ENCODE measurements at places on chromosomes 5 and 9.
A peak's percentile ranks its signal among the peaks of the same experiment; 100 is the strongest.

DNA sequence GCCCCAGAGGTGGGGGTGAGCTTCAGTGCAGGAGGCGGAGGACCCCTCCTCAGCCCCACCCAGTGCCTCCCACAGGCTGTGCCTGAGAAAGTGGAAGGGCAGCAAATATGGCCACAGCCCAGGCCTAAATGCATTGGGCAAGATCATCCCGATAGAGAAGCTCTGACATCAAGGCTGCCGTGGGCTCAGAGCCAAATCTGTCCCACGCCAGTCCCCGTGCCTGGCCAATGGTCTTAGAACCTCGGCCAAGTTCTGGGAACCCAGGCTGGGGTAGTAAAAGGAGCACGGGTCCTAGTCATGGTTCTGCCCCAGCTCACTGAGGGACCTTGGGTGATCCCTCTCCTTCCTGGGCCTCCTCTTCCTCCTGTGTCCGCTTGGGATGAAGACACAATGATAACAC lies 27.7 kb upstream of the TNIP1 start:
- no peak for DNase-seq

GRCh38 chr5:6708814-6709213 lies 4.4 kb upstream of the TENT4A start:
- no peak for DNase-seq

- peak; percentile 87 for DNase-seq
Observed at GRCh38 chr5:56233230-56233629, at the start of gene ANKRD55. ANKRD55 (minus strand) TSS chr5:56233330; CDS start chr5:56232913, 417 bp downstream.

DNA sequence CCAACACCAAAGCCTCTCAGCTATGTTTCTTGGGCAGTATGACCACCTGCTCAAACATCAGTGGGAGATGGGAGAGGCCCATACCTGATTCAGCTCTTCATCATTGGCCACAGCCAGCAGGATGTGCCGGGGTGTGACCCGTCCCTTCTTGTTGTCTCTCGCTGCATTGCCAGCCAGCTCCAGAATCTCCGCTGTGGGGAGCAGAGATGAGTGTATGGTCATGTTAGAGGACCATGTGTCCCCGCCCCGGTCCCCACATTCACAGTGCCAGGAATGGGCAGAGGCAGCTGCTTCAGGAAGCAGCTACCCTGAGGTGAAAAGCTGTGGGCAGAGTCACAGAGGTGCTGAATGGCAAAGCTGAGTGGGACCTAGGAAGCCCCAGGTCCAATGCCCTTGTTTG lies 29.1 kb downstream of the MACROH2A1 start:
- DNase-seq = no peak

DNA sequence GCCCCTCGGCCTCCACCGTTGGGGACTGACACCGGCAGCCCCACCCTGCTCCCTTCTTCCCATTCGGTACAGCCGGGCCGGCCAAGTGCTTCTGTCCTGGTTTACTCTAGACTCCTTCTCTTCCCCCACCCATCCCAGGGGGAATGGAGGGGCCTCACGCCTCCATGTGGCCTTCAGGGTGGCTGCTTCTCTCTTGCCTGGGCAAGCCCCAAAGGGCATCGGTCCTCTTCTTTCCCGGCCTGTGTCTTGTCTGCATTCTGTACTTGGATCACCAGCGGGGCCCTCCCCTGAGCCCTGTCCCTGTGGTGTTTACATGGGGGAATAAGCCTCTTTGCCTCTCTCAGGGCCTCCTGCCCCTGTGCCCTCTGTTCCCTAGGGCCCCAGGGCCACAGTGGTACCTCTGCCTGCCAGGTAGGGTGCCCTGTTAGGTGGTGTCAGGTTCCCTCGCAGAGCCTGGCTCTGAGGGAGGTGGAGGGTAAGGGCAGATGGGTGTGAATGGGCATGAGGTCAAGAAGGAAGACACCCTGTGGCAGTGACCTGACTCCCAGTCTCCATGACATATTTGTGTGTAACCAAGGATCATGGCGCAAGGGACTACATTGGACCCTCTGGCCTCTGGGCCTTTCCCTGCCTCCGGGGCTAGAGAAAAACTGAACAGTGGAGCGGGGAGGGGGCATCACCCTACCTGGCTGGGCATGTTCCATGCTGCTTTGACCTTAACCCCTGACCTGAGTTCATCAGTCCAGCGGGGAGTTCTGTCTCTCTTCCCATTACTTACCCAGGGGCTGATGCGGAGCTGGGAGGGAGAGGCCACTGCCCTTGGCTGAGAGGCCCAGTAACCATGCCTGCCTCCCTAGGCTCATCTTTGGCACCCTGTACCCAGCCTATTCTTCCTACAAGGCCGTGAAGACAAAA lies 1.6 kb downstream of the REEP2 start:
- DNase-seq = no peak

DNA sequence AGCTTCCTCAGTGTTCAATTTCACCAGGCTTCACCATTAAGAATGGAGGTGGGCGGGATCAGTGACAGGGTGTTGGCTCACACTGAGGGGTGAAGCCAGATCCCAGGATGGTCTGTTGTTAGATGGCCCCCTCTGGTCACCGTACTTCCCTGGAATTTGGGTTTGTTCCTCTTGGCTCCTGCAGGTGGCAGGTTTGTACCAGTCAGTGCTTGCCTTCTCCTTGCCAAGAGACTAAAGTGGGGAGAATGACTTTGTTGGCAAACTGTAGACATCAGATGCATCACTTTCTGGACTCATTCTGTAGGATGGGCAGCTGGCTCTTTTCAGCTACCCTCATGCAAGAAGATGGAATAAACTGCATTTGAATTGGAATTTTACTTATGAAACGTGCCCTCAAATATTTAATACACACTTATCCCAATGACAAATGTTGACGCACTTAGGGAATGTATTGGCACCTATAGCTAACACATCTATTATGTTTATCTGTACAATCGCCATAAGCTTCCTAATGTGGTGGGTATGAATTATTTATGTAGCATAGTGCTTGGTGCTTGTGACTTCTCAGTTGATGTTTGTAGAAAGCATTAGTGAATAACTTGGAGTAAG lies 31.4 kb upstream of the ANKRD55 start:
- DNase-seq = peak; percentile 37

- DNase-seq = no peak
Observed at GRCh38 chr9:31388660-31389059, 995.8 kb upstream of the ACO1 start.

DNA sequence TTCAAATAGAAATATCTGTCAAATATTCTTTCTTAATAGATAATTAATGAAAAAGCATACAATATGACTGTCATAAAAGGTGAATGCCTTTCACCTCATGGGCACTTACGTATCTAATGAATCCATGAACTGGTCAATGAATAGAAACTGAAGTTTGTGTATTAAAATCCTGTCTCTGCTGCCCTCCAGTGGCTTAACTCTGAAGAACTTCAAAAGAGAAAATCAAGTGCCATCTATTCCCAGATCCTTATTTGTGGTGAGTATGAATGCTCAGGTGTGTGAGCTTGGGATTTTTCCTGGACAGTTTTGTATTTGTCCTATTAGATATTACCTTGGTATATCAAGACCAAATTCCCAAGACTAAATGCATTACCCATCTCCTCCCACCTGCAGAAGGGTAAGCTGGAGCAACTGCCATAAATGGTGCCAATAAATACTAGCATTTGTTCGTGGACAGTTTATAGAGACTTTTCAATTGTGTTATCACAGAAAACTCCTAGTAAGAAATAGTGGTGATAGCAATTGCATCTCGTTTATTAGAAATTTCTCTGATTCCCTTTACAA lies 44.0 kb upstream of the SVEP1 start:
- peak; percentile 42 for DNase-seq

DNA sequence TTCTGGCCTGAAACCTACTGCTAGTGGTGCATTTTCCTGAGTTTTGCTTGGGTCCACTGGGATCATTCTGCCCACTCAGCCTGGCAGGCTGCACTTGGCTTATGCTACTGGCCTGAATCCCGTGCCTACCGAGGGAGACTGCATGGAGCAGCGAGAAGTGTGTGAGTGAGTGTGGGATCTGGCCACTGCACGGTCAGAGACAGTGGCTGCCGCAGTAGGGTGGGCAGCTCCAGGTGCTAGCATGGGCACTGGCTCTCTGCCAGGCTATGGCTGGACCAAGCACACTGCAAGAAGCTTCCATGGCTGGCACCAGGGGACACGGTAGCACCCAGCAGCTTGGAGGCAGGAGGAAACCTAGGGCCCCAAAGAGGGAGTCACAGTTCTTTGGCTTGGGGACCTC lies 1058.7 kb upstream of the ACO1 start:
- no peak for DNase-seq

GRCh38 chr5:88829054-88829453 lies 53.9 kb downstream of the MEF2C start:
- no peak for DNase-seq

GRCh38 chr9:85130260-85130659 lies 460.7 kb downstream of the NTRK2 start:
- no peak for DNase-seq

GRCh38 chr5:99369797-99370593 lies 441.2 kb upstream of the CHD1 start:
- DNase-seq = peak; percentile 86

GRCh38 chr9:95719354-95719753 lies 156.1 kb upstream of the ERCC6L2 start:
- no peak for DNase-seq

GRCh38 chr9:113566712-113567071 lies 103.2 kb downstream of the RGS3 start:
- no peak for DNase-seq

DNA sequence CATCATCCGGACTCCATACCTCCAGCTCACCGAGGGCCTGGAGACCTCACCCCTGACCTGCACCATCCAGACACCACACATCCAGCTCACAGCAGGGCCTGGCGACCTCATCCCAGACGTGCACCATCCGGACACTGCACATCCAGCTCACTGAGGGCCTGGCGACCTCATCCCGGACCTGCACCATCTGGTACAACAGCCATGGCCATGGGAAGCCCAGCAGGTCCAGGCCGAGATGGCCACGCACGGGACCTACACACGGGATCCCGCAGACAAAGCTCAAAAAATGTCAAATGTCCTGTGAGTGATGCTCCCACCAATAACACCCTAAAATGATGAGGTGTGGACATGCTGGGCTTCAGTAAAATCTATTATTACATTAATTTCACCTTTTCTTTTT lies 9.7 kb downstream of the TERT start:
- DNase-seq = no peak

- DNase-seq = no peak
Observed at GRCh38 chr5:78405829-78406750, 45.7 kb downstream of the SCAMP1 start.

GRCh38 chr5:42887575-42887974 lies 75.9 kb upstream of the SELENOP start:
- no peak for DNase-seq

GRCh38 chr9:92644278-92644677 lies 25.7 kb downstream of the IPPK start:
- DNase-seq = no peak

GRCh38 chr9:78369639-78370219 lies 72.8 kb downstream of the PSAT1 start:
- DNase-seq = peak; percentile 52

- DNase-seq = no peak
Observed at GRCh38 chr9:108815156-108815555, 40.6 kb downstream of the ACTL7B start.

- DNase-seq = no peak
Observed at GRCh38 chr5:1511651-1512540, 11.9 kb downstream of the LPCAT1 start.

- no peak for DNase-seq
Observed at GRCh38 chr5:132017316-132017715, 5.9 kb upstream of the ACSL6 start.

DNA sequence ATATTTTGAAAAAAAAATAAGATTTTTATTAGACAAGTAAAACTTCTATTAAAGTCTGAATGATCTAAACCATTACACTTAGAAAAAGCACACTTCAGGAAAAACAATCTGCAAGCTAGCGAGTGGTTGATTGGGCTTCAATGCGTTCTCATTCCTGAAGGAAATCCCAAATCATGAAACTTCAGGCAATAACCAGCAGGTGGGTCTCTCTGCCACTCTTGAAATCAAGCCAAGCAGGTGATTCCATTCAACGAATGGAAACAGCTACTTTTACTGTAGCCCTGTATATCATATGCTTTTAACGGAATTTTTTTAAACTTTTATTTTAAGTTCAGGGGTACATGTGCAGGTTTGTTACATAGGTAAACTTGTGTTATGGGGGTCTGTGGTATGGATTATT lies 234.5 kb upstream of the TRPM3 start:
- peak; percentile 47 for DNase-seq

DNA sequence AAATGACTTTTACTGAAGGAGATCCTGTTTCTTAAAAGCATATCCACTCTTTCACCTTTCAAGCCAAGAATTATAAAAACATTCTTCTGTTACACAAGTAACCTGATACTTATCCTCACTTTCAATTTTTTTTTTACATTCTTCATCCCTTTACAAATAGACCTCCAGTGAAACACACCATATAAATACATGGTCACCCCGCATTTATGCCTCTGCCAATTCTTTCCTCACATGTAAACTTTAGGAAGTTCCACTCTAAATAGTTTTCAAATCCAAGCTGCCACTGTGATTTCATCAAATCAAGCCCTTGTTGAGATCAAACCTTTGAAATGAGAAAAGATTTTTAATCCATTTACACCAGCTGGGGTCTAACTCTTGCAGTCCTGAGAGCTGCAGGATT lies 40.0 kb downstream of the GAS1 start:
- DNase-seq = no peak

- peak; percentile 94 for DNase-seq
Observed at GRCh38 chr9:90546200-90546599, 96.4 kb downstream of the DIRAS2 start.

DNA sequence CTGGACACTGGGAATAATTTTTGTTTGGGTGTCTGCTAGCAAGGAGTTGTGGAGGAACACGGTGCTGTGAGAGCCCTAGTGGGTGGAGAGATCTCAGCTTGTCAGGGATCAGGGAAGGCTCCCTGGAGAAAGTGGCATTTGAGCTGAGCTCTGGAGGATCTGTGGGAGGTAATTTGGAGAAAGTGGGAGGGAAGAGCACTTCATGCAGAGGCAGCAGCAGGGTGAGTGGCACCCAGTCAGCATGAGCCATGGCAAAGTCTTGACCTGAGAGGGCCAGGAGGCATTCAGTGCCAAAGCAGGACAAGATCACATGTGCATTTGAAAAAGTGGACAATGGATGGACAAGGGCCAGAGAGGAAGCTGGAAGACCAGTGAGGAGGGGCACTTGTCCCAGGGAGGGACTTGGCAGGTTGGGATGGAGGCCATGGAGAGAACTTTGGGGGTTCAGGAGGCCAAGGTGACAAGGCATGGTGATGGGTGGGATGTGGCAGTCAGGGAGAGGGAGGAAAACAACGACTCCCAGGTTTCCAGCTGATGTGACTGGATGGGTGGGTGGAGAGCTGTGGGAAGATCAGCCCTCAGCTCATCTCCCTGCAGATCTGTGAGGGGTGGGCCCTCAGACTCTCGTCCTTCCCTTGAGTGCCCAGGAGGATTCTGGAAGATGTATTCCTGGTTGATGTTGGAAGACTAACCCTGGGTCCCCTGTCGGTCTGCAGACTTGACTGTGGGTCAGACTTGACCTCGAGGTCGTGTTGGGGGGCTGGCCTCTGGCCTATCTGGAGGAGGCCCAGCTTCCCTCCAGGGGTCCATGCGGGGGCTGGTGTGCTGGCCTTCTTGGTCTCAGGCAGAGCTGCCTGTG lies 68.9 kb upstream of the PITX1 start:
- no peak for DNase-seq

- DNase-seq = no peak
Observed at GRCh38 chr5:1400211-1400855, 44.9 kb downstream of the SLC6A3 start.

All from NCI-H2081 (cell line).